NCI-H2029 (cell line): ENCODE measurements at places on chromosomes 7 and 10.

DNA sequence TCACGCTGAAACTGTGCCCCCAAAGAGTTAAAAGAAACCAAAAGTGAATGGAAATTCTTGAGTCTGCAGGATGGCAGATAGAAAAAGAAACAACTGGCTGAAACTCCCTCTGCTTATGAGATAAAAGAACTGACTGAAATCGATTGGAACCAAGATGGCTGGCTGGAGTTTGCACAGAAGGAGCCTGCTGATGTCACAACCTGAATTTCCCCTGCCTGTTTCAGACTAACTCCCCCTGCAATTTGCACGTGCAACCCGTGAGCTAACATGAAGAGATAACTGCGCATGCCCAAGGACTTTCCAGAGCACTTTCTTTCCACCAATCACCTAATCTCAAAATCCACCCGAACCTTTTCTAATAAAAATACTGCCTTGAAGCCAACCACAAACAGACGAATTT is 435.5 kb downstream of the CALN1 start:
- no peak for DNase-seq

DNA sequence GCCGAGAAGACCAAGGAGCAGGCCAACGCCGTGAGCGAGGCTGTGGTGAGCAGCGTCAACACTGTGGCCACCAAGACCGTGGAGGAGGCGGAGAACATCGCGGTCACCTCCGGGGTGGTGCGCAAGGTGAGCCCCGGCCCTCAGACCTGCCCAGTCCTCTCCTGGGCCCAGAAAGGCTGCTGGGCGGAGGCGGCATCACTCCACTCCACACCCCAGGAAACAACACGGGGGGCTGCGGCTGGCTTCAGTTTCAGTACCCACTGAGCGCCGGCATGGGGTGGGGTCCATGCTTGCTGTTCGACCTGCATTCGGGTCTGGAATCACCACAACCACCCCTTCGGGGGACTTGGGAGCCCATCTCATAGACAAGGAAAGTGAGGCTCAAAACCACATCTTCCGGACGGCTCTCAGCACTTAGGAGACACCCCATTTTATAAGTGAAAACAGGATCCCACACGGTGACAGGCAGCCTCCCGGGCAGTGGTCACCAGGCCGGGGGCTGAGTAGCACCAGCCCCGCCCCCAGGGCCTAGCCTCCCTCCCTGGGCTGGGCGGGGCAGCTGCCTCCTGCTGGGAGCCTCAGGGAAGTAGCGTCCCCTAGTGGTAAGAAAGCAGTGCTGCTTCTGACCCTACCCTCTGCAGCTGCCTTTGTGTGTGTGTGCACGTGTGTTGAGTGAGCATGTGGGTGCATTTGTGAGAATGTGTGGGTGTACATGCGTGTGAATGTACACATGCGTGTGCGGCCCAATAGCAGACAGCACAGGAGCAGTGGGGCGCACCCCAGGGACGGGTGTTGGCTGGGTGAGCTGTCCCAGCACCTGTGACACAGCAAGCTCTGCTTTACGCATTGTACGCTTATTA is 1.8 kb downstream of the SNCG start:
- DNase-seq: no peak

DNA sequence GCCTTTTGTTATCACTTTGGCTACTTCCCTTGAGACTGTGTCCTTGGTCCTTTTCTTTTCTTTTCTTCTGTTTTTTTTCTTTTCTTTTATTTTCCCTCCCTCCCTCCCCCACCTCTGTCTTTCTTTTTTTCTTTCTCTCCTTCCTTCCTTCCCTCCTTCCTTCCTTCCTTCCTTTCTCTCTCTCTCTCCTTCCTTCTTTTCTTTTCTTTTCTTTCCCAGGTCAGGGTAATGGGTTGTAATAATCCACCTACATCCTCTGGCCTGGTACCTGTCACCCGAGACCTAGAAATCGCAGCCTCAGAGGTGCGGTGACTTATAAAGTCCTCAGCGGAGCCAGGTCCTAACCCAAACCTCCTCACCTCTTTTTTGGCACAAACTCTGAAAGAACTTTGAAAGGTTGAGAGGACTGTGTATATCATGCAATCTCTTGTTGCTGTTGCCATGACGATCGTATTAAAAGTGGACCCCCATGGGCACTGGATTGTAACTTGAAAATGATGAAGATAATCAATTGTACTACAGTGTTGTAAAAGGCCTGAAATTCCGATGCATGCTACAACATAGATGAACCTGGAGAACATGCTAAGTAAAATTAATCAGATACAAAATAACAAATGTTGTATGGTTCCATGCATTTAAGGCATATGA is 140.7 kb upstream of the AGK start:
- DNase-seq: no peak

- no peak for DNase-seq
Measured at GRCh38 chr7:121419201-121420148, 23.4 kb upstream of the FAM3C start.

DNA sequence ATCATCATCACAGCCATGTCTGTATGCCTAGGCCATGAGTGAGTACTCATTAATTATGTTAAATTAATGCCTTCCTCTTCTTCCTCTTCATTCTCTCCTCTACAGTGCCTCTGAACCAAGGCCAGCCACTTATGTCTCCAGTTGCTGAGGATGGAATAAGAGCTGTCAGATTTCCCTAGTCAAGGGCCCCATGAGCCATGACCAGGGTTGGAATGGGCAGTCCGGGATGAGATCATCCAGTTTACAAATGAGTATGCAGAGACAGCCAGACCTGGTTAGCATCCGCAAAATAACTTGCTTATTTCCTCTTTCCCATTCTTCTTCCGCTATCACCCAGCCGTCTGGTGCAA is 342.7 kb downstream of the GRID1 start:
- DNase-seq: peak; percentile 3
